Adrenal gland (tissue), 19 donors: ENCODE measurements at places on chromosomes 5 and 9. TPM values are rescaled to one million over a fixed set of nuclear protein-coding genes. Genes with fewer than 3 reads are reported as not detected.

The SLC36A2 gene
- polyA plus RNA-seq, result 0.17 TPM

The CDKN2A gene
- polyA plus RNA-seq, result 11.6 TPM

The NUDCD2 gene
- 3.5 TPM for polyA plus RNA-seq

DNA sequence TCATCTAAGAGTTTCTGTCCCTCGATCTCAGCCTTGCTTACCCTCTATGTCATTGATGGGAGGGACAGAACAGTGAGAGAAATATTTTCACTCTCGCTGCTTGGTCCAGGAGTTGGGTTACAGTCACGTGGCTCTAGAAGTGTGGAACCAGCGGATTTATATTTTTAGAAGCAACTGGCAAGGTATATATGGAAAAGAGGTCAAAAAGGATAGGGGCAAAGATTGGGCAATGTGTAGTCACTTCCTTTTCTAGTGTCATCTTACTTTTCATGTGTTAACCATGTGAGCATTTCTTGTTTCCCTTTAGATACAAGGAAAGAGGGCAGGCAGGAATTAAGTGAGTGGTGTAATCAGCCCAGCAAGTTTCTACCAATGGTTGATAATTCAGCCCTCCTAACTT is 111.5 kb upstream of the ZNF366 start:
- no peaks in the 10 kb centered on the region for H3K36me3 ChIP-seq
- DNase-seq, result no peak
- H3K4me1 ChIP-seq, result no peaks in the 10 kb centered on the region
- no peaks in the 10 kb centered on the region for H3K27me3 ChIP-seq

- H3K27ac ChIP-seq, result no peak overlapping the region
- DNase-seq, result no peak
- H3K4me1 ChIP-seq, result peaks cover 27% of the 10 kb centered on the region
- no peaks in the 10 kb centered on the region for H3K36me3 ChIP-seq
Observed at GRCh38 chr5:143001764-143002351, 231.7 kb downstream of the ARHGAP26 start.

GRCh38 chr5:149400304-149400703 is 21.2 kb upstream of the IL17B start:
- DNase-seq, result no peak
- peaks cover 10% of the 10 kb centered on the region for H3K4me1 ChIP-seq
- no peaks in the 10 kb centered on the region for H3K36me3 ChIP-seq
- no peak overlapping the region for H3K4me3 ChIP-seq
- H3K27me3 ChIP-seq, result no peaks in the 10 kb centered on the region
- H3K27ac ChIP-seq, result no peak overlapping the region

DNA sequence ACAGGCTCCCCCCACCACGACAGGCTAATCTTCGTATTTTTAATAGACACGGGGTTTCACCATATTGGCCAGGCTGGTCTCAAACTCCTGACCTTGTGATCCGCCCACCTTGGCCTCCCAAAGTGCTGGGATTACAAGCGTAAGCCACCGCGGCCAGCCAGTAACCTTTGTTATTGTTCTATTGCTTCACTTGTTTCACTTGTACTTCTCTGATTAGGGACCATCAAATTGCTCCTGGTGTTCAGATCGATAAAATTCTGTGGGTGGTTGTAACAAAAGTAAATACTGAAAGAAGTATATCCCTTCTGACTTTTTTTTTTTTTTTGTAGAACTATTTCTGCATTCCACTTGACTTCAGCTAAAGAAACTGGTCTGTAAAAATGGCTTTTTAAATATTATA is 445.5 kb upstream of the CDH10 start:
- no peak overlapping the region for H3K4me3 ChIP-seq
- H3K27ac ChIP-seq, result no peak overlapping the region
- no peak for DNase-seq
- H3K27me3 ChIP-seq, result no peaks in the 10 kb centered on the region
- H3K4me1 ChIP-seq, result no peaks in the 10 kb centered on the region
- no peaks in the 10 kb centered on the region for H3K36me3 ChIP-seq
